ENCODE measurements at places on chromosomes 2 and 18.

GRCh38 chr2:207465894-207466293 lies 63.9 kb upstream of the CREB1 start:
- no peak for DNase-seq

GRCh38 chr2:143574069-143574468 lies 444.9 kb downstream of the ARHGAP15 start:
- no peak for DNase-seq

DNA sequence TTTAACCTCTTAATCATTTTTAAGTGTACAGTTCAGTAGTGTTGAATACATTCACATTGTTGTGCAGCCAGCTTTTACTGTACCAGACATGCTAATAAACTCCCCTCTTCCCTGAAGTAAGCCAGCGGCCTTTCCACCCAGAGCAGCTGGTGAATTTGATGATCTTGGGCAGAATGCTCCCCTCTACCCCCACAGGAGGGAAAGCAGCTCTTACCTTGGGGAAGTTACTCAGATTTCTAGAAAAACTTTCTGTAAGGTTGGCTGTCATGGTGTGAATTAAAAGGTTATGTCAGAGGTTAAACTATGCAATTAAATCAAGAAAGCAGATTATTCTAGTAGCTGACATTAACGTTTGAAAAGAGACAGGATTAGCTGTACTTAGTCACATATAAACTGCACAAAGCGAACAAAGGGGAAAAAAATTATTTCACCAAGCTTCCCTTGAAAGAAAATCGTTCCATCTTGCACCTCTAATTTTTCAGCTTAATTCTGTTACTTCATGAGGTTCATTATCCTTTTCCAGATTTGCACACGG lies 398.5 kb upstream of the NRP2 start:
- no peak for DNase-seq

DNA sequence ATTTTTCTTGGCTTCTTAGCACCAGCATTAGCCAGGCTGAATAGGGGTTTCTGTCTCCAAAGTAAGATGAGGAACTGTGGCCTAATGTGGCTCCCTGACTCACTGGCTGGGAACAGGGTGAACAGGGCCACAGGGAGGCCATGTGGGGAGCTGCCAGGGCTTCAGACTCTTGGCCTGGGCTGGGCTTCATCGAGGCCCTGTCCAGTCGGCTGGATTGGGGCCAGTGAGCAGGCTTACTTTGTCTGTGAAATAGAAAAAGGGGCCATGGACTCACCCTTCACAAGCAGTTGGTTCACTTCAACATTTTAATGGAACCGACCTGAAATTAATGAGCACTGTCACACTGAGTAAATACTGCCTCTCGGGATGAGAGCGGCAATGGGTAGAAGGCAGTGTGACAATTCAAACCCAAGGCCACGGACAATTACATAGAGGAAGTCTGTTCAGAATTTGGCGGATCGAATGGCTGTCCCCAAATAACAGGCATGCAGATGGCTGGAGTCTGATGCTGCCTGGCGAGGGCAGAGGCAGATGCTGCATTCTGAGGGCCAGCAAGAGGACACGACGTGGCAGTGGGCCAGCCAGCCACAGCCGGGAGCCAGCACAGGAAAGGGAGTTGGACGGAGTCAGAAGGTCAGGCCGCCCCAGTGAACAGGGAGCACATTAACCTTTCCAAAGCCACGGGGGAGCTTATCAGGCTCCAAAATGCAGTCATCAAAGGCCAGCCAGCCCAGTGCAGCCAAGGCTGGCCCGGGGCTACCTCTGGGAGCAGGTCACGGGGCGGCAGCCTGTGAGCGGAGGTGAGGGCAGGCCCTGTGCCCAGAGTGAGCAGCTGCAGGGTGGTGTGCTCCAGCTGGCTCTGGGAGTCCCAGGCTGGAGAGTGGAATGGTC lies 146.6 kb upstream of the REV1 start:
- DNase-seq: peak; percentile 67

GRCh38 chr2:186959486-186959885 lies 110.5 kb upstream of the ZSWIM2 start:
- no peak for DNase-seq

- DNase-seq: peak; percentile 13
Measured at GRCh38 chr2:236782938-236783337, 213.3 kb downstream of the ACKR3 start.

GRCh38 chr2:136505462-136505861 lies 259.9 kb upstream of the THSD7B start:
- no peak for DNase-seq

GRCh38 chr18:7329016-7329415 lies 98.1 kb downstream of the LRRC30 start:
- DNase-seq: no peak

GRCh38 chr2:145653553-145653952 lies 1133.6 kb upstream of the ZEB2 start:
- no peak for DNase-seq

GRCh38 chr2:58448065-58448507 lies 207.0 kb upstream of the FANCL start:
- peak; percentile 62 for DNase-seq

- no peak for DNase-seq
Measured at GRCh38 chr2:191195021-191195420, 44.2 kb upstream of the STAT4 start.

DNA sequence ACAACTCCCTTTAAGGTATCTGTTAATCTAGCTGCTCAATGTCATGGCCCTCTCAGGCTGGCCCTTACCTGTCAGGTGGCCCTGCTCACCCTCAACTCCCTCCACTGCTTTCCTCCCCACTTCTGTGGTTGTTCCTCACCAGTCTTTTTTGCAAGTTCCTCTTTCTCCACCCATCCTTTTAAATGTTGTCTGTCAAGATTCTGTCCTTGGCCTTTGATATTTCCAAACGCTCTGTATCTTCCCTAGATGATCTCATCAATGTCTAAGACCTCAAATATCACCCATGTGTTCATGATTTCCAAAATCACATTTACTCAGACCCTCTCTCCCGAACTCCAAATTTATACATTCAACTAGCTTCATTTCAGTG lies 3.5 kb downstream of the PTPN2 start:
- DNase-seq: peak; percentile 80

GRCh38 chr2:19356545-19357401 lies 1.6 kb downstream of the OSR1 start:
- no peak for DNase-seq

DNA sequence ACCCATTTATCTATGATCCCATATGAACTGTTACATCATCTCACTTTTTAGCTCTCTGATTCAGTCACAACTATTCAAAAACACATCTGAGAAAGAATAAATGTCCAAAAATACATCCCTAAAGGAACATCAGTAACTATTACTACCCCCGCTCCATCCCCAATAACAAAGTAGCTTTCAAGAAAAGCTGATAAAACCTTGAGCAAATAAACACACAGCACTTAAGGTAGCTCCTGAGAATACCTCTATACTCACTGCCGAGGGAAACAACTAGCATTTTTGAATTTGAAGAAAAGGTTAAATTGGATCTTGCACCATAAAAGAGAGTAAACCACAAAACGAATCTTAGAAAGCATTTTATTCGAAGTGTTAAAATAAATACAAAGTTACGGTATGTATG lies 63.4 kb downstream of the PMAIP1 start:
- no peak for DNase-seq

- DNase-seq: no peak
Measured at GRCh38 chr2:57894381-57894780, 152.2 kb upstream of the VRK2 start.

Measured in MV-4-11 (cell line).